GM23248 (cell line): ENCODE measurements at places on chromosomes 2 and 18.

- peaks cover 4% of the 10 kb centered on the region; the same call in 1 of the 2 replicates for H3K27me3 ChIP-seq
- no peak overlapping the region for H3K27ac ChIP-seq
- no peak overlapping the region for H3K4me3 ChIP-seq
- no peaks in the 10 kb centered on the region for H3K36me3 ChIP-seq
- no peak for DNase-seq
These were observed 145.2 kb downstream of the CELF4 start for GRCh38 chr18:37420315-37420880.

- H3K36me3 ChIP-seq: no peaks in the 10 kb centered on the region
- no peak for DNase-seq
- no peaks in the 10 kb centered on the region for H3K4me1 ChIP-seq
- H3K27ac ChIP-seq: no peak overlapping the region
These were observed 6.8 kb downstream of the NEU4 start for GRCh38 chr2:241815477-241816430.

DNA sequence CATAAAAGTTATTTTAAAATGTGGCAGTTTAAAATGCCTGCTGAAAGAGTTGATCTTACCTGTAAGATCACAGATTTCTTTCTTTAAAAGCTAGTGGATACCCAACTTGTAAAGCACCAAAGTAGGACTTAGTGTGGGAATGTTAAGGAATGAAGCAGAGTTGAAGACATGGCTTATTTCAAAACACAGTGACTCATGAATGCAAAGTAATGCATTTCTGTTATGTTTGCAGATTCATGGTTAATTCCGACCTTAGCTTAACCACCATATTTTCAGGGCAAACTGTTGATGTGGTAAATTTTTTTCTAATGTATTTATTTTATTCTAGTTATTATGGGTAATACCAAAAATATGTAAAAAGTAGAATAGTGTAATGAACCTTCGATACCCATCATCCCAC is 206.8 kb upstream of the FOSL2 start:
- H3K36me3 ChIP-seq: no peaks in the 10 kb centered on the region
- 0 out of 2 replicates have a peak overlapping the region, but pooled peaks have one; percentile 8 for H3K27ac ChIP-seq
- H3K4me3 ChIP-seq: no peak overlapping the region
- H3K27me3 ChIP-seq: no peaks in the 10 kb centered on the region
- peaks cover 5% of the 10 kb centered on the region for H3K4me1 ChIP-seq
- peak; percentile 61 for DNase-seq

DNA sequence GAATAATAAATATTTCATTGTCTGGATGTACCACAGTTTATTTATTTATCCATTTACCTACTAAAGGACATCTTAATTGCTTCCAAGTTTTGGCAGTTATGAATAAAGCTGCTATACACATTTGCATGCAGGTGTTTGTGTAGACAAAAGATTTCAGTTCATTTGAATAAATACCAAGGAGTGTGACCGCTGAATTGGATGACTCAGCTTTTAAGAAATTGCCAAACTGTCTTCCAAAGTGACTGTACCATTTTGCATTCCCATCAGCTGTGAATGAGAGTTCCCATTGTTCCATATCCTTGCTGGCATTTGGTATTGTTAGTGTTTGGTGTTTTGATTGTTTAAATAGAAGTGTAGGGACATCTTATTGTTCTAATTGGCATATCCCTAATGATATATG is 36.2 kb upstream of the FMNL2 start:
- H3K4me1 ChIP-seq: no peaks in the 10 kb centered on the region
- H3K27me3 ChIP-seq: no peaks in the 10 kb centered on the region
- H3K4me3 ChIP-seq: no peak overlapping the region
- H3K27ac ChIP-seq: no peak overlapping the region
- DNase-seq: peak; percentile 22
- no peaks in the 10 kb centered on the region for H3K36me3 ChIP-seq

GRCh38 chr2:104158191-104158590 is 695.7 kb upstream of the POU3F3 start:
- no peaks in the 10 kb centered on the region for H3K4me1 ChIP-seq
- H3K36me3 ChIP-seq: no peaks in the 10 kb centered on the region
- DNase-seq: no peak
- no peaks in the 10 kb centered on the region for H3K27me3 ChIP-seq
- no peak overlapping the region for H3K4me3 ChIP-seq

DNA sequence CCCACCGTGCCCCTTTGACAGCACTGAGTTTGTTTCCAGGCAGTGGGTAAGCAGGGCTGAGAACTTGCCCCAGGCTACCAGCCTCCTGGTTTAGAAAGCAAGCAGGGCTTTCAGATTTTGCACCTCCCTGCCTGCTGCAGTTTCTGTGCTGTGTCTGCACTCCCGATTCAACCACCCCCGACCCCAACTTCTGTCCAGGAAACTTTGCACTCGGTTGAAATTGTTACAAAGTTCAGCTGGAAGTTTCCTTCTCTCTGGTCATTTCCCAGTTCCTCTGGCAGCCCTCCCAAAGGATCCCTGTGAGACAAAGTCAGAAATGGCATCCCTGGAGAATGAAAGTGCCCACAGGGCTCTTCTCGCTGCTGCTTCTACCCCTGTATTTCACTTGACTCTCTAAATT is 12.4 kb upstream of the UPP2 start:
- no peak overlapping the region for H3K27ac ChIP-seq
- no peak for DNase-seq
- H3K27me3 ChIP-seq: no peaks in the 10 kb centered on the region

DNA sequence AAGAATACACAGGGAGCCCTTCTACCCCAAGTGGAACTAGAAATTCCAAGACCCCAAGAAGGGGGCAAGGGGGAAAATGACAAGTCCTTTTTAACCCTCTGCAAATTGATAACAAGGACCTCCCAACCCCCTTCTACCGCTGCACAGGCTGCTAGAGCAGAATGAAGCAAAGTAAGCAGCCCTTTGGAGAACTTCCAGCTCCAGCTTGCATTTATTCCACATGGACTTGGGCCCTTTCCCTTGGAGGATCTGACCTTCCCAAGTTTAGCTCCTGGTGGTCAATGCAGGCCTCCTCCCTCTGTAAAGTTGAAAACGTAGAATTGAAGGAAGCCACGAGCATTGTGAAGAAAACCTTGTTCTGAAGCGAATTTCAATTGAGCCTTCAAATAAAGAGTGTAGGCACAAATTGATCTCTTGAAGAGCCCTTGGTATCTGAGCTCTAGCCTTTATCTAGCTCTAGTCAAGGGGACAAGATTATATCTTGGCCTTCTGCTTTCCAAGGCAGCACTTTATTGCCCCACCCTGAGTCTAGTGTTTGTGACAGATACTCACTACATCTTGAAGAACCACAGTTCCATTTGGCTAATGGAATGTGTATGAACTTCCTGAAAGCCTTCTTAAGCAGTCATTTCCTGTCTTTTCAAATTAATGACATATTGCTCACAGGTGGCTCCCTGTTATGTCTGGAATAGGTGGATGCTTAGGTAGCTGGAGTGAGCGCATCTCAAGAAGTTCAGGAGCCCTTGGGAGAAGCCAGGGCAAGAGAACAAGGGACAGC is 37.2 kb downstream of the SLC14A2 start:
- H3K4me1 ChIP-seq: peaks cover 9% of the 10 kb centered on the region
- 0 out of 2 replicates have a peak, but pooled peaks cover 1% of the 10 kb centered on the region for H3K27me3 ChIP-seq
- H3K27ac ChIP-seq: no peak overlapping the region
- H3K36me3 ChIP-seq: no peaks in the 10 kb centered on the region

- peak; percentile 92 for DNase-seq
- peak overlapping the region; percentile 48 for H3K27ac ChIP-seq
- no peaks in the 10 kb centered on the region for H3K27me3 ChIP-seq
- H3K4me1 ChIP-seq: peaks cover 19% of the 10 kb centered on the region
These were observed 30.6 kb downstream of the HNRNPLL start for GRCh38 chr2:38572167-38572566.
